ENCODE measurements at places on chromosomes 7 and 10. TPM values are rescaled to one million over a fixed set of nuclear protein-coding genes. Genes with fewer than 3 reads are reported as not detected.

ZNF117 gene
- total RNA-seq, result 5.6 TPM

- DNase-seq, result no peak
Observed at GRCh38 chr10:111429288-111430028, 352.6 kb downstream of the ADRA2A start.

SMURF1 gene
- 13.1 TPM for total RNA-seq

- peak; percentile 70 for DNase-seq
Observed at GRCh38 chr7:43646603-43647338, 63.9 kb downstream of the STK17A start.

GRCh38 chr7:86991771-86992191 is 67.7 kb downstream of the ELAPOR2 start:
- peak; percentile 21 for DNase-seq

GRCh38 chr10:45444022-45444421 is 70.0 kb downstream of the ALOX5 start:
- DNase-seq, result no peak

All from fibroblast of lung (primary cell).